ENCODE measurements at places on chromosomes 1 and 21.

GRCh38 chr21:42558846-42559245, 45.2 kb downstream of the SLC37A1 start:
- no peak for DNase-seq

GRCh38 chr1:171641076-171641864, 11.2 kb downstream of the MYOC start:
- no peak for DNase-seq

DNA sequence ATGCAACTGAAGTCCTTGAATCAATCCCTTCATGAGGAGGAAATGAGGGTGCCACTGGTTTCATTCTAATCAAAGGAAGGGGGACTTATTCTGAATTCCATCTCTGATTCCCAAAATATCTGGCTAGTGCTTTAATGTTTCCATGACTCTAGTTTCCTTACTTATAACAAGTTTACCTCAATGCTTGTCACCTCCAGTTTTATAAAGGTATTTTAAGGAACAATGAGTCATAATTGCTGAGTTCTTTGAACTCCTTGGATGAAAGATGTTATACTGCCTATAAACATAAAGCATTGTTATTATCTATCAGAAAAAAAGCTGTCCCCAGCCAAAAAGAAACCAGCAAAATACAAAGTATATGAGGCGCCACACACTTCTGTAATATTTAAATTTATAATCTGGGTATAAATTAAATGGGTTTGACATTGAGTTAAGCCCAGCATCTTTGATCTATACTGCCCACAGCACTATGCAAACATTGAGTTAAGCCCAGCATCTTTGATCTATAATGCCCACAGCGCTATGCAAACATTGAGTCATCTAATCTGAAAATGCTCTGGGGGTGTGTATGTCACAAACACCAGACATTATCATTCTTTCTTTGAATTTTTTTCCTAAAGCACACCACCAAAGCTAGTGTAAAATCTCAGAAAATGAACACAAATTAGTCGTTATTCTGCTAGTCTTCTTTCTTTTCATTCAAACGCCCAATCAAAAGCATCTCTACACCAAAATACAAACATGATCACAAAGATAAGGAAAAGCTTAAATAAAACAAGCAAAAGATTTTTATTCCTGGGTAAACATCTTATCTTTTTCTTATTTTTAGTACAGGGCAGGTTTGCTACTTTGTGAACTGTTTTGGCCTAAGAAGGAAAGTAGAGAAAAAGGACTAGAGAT, 11.5 kb upstream of the CXADR start:
- no peak for DNase-seq

DNA sequence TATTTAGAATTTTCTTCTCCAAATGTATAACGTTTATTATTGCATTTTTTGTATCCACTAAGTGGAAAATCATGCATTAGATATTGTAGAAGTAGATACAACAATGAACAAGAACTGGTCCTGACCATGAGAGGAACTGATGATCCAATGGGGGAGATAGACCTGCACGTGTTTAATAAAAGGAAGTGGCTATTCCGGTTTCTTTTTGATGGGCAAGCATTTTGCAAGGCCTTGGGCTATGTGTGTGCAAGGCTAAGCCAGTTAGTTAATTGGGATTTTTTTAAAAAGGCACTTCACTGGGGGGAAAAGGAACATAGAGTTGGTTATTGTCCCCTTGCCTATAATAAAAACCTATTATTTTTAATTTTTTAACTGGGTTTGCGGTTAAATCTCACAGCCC, 961 bp upstream of the VCAM1 start:
- DNase-seq = no peak

DNA sequence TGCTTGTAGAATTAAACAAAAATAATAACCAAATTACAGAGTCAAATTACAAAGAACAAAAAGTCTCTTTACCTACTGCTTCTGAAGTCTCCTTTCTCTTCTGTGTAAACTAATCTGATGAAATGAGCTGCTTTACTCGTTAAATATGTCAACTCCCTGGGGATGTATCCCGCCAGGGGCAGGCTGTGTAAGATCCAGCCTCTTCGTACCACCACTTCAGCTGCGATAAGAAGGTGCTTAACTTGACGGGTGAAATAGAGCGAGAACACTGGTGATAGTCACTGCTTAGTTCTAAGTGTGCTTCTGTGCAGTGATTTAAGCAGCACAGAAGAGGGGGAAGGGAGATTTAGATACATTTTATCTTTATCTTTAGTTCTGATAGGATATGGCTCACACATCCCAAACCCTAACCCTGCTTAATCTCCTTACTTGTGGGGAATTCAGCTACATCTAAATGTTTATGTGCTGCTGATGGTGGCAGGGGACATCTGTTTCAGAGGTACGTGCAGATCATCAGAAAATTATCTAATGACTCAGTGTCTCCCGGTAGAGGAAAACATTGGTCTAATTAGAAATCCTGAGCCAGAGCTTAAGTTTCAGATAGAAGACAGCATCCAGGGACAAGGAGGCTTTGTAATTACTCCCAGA, 46.0 kb downstream of the RHOU start:
- no peak for DNase-seq

DNA sequence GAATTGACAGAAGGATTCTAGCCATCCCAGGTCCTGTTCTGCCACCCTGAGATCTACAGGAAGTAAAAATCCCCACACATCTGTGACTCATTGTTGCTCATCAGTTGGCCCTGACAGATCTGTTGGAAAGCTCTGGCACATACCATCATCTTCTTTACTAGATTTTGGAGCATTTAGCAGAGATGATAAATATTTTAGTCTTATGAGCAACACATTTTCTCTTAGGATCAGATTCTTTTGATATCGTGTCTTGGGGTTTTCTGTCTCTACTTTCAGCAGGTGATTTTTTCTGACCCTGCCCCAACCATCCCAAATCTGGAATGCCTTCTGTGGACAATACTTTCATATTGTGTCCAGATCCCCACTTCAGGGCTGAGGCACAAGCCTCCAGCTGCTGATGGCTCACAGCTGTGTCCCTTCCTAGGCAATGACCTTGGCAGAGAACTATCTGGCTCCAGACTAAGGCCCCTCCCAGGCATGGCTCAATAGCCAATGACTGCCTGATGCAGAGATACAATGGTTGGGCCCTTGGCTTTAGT, 102.8 kb downstream of the GDAP2 start:
- no peak for DNase-seq

DNA sequence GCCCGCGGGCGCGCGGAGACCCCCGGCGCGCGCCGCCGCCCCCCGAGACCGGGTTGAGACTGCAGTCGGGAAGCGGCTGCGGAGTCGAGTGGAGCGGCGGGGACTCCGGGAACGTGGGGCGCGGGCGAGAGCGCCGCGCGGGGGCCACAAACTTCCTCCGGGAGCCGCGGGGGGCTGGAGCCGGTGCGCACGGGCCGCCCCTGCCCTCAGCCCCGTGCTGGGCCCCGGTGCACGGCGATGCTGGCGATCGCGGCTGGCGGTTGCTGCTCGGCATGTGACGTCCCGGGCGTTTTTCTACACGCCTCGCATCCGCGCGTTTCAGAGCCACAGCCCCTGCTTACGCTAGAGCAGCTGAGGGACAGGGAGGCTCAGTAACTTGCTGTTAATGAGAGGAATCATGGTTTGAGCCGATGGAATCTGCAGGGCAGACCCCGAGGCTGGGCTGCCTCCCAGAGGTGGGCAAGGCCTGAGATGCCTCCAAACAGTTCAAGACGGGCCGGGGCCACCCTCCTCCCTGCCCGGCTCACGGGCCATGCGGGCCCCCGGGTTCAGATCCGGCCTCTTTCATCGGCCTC, 520 bp downstream of the TMEM201 start:
- DNase-seq = no peak

- no peak for DNase-seq
Measured at GRCh38 chr21:44791993-44792392, 9.6 kb downstream of the UBE2G2 start.

DNA sequence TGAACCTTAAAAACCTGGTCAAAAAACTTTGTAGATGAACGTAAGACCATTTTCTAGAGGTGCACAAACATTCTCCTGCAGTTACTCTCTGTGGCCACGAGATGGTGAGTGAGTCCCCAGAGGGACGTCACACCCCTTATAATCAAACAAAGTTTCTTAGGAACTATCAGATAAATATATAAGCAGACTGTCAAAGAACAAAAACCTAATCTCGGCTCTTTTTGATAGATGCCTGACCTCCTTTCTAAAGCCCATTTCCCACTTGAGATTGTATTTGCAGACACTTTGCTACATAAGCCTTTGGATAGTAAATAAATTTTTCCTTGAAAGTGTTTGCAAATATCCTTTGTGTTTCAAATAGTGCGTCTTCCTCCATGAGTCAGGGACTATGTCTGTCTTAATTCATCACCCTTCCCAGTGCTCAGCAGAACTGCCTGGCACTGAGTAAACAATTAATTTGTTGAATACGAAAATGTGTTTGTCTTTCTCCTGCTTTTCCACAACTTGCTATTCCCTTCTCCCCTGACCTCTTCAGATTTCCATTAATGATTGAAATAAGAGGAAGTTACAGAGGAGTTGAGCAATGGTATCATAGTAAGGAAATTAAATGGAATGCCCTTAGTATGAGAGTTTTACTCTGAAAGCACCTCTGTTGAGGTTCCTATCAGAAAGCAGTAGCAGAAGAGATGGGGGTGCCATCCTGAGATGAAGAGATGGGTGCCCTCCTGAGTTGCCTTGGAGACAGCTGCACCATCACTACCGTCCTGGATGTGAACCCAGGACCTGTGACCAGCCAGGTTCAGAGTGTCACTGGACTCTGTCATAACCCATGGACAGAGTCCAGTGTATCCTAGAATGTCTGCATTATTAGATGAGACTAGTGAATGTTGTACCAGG, 57.8 kb upstream of the RAVER2 start:
- no peak for DNase-seq

DNA sequence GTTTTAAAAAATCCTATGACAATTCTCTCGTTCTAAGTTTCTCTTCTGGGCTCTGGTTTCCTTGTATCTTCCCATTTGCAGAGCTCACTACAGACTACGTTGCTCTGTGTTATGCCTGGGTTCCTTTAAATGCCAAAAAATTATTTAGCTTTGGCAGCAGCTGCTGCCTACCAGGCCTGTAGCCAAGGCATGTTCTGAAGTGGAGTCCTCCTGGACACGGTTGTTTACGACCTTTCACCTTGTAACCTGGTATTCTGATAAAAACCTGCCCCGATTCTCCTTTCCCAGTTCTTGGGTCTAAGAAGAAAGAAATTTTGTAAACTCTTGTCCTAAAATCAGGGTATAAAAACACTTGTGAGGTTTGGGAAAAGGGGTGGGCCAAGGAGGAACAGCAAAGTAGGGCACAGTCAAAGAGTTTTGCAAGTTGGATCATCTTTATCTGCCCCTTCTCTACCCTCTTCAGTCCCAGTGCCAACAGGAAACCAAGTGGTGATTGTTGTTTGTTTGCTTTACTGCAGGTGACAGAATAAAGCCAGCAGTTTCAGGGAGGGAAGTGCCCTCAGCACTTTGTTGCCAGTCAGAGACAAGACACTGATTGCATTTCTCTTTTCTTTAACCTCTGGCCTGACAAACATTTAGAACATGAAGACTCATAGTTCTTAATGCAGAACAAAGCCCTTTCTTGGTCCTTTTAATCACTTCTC, 3.1 kb upstream of the TXNIP start:
- no peak for DNase-seq

- DNase-seq = no peak
Measured at GRCh38 chr1:158998781-158999161, 10.9 kb upstream of the IFI16 start.

DNA sequence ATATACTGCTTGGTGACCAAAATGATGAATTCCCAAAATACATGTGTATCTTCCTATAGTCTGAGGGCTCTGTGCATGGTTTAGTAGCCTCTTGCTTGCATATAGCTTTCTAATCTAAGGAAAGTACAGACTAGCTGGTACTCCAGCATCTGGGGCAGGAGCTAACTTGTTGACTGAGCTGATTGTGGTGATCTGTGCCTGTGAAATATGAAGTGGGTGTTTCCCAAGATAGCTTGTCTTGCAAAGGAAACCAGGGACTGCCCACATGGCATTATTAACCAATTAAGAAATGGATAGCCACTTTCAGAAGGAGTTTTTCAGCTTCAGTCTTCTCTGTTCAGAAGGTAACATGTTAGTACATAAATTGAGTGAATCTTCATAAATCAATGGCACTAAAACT, 219.8 kb downstream of the NEGR1 start:
- DNase-seq = no peak

- DNase-seq = no peak
Measured at GRCh38 chr1:67863637-67864036, 30.4 kb upstream of the GNG12 start.

DNA sequence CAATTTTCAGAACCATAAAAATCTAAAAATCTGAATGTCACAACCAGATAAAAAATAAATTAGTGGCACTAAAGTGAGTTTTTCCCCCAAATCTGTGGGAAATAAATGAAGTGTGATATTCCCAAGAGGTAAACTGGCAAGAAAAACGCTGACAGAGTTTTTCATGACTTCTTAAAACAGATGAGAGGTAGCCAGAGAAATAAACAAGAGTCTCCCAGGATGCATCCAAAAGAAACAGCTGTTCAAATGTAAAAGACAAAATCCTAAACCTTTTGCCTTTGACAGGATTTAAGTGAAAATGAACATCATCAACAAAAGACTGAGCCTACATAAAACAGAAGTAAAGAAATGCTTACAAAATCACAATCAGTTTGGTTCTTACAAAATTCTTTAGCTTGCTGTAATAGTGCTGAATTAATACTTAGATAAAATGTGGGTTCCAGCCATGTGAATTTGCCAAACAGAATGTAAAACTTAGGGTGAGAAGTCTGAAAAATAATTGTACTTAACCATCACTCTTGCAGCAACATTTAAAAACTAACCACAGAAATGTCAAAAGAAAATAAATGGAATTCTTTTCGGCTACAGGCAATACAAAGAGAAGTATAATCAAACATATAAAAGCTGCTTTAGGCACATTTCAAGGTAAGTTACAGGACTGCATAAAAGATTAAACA, 133.6 kb downstream of the EIF4G3 start:
- DNase-seq = no peak

DNA sequence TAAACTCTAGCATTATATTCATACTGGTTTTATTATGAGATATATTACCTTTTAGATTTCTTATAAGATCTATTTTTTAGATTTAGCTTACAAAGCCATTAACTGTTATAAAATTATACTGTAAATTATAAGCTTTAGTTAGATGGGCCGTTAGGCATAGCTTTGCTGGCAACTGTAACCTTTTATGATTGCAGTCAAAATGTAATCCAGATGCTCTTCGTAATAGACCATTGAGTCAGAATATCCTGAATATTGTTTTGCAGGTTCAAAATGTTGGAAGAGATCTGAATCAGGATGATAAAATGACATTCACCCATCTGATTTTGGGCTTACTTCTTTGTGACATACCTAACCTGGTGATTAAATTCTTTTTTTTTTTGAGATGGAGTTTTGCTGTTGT, 20.9 kb downstream of the ITSN1 start:
- DNase-seq = no peak

- DNase-seq = no peak
Measured at GRCh38 chr1:156247460-156248322, at the start of gene PAQR6. TSS of gene PAQR6 (minus strand) at chr1:156248056. CDS start at chr1:156246731, 1,325 bp downstream.

All from stimulated activated CD4-positive, alpha-beta T cell treated with anti-CD3 and anti-CD28 coated beads, Interleukin-15, amount 100 ng/mL, for 1 hour (primary cell).